ENCODE measurements at places on chromosomes 5 and 9.

DNA sequence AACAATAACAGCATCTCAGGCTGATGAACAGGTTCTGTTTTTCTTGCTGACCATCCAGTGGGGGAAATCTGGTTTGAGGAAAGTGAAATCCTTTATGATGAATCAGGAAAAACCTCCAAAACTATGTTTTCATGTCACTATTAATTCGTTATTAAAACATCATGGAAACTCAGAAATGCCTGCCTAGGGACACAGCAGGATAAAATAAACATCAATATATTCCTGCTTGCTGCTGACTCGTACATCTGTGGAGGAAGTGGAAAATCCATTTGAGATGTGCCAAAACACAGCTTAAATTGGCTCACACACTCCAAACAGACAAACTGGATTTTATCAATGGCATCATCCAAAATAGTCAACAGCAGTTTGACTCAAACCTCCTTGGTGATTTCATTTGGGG, 53.0 kb downstream of the TEK start:
- no peak for DNase-seq

GRCh38 chr5:69105996-69106906, 12.4 kb downstream of the SLC30A5 start:
- no peak for DNase-seq

GRCh38 chr9:108108852-108109448, 619.4 kb upstream of the KLF4 start:
- DNase-seq: no peak

DNA sequence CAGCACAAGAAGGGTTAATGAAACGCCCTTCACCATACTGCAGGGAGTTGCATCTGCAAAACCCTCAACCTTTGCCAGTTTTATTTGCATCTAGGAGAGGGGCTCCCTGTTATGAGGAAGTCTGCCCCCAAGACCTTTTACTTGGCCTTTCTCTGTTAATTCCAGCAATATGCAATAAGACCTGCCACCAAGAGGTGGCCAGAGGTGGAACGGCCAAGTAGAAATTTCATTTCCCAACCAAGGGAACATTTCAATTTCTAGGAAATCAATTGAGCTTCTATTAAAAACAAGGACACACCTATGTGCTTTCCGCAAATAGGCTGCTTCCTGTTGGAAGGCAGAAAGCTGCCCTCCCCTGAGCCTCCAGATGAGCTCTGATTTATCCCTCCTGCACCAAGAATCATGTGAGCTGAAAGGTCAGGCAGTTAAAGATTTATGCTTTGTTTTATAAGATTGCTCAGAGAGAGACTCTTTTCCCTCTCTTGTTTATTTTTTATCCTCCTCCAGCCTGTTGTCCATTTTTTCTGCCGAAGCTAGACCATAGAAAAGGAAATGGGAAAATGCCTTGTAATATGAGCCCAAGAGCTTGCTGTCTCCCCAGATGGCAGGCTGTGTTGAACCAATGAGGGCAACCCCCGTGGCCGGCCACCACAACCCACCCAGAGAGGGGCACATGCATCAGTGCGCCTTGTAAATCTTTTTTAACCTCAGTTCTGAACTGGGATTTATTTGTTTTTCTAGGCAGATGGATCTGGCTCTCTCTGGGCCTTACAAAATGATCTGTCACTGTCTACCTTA, 572.8 kb downstream of the TLE1 start:
- no peak for DNase-seq

GRCh38 chr9:120522558-120522957, 57.4 kb downstream of the CDK5RAP2 start:
- DNase-seq: no peak

DNA sequence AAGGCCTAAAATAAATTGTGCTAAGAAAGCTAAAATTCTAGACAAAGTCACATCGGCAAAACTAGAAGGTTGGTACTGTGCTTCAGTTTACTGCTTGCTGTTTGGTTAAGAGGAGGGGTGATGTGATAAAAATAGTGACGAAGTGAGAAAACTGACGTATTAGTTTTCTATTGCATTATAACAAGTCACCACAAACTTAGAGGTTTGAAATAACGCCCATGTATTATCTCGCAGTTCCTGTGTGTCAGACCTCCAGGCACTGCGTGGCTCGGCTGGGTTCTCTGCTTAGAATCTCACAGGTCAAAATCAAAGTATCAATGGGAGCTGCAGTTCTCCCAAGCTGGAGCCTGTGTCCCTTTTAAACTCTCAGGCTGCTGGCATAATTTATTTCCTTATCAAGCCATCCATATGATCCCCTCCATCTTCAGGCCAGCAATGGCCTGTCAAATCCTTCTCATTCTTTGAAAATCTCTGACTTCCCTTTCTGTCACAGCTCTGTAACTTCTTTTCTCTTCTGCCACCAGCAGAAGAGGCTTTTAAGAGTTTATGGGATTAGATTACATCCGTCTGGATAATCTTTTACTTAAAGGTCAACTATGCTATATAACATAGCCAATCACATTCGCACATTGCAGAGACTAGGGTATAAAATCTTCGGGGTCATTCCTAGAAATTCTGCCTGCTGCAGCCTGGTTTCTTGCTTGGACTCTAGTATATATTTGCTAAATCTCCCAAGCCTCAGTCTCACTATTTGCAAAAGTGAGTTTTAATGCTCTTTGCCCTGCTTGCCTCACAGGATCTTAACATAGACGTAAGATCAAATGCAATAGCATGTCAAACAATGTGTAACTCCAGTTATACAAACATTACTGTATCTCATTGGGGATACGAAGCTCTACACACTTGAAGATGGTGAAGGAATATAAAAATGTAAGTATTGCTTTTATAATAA, 104.0 kb upstream of the CDKN2B start:
- no peak for DNase-seq

- peak; percentile 82 for DNase-seq
These were observed 18.3 kb upstream of the PHYHD1 start for GRCh38 chr9:128902351-128903078.

- no peak for DNase-seq
These were observed 159.8 kb downstream of the SYK start for GRCh38 chr9:90961375-90961774.

DNA sequence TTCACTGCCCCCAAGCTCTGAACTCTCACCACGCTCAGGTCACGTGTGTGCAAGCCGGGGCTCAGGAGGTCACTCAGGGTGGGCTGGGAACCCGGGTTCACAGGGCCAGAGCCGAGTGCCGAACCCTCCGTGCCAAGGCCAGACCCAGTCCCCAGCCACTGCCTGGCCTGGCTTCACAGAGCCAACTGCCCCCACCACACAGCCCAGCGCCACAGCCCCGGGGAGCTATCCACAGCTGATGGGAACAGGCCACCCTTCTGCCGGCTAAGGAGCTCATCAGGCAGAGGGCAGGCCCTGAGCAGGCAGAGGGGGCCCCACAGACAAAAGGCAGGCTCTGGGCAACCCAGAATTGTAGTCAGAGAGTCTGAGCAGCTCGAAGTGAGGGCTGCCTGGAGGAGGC, 117.0 kb downstream of the VAV2 start:
- no peak for DNase-seq

DNA sequence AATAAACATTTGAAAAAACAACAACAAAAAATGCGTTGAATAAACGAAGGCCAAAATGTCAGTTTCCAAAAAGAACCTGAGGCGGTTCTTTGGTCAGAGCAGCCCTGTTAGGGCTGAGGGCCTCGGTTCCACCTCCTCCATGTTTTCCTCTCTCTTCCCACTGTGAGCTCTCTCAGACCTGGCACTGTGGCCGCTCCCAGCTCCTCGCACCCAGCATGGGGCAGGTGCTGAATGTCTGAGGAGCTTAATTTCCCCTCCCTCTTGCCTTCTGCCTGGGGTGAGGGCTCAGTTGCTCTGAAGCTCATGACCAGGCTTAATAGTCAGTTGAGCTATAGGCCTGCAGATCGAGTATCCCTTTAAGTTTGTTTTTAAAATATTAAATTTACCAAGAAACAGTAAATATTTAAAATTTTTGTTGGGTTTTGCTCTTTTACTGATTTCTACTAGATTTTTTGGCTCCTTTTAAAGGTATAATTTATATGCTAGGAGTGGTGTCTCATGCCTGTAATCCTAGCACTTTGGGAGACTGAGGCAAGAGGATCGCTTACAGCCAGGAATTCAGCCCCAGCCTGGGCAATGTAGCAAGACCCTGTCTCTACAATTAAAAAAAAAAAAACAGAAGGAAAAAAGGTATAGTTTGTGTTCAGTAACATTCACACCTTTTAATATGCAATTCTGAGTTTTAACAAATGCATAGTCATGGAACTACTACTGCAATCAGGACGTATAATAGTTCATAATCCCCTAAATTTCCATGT, 28.1 kb downstream of the DAPK1 start:
- DNase-seq: no peak

DNA sequence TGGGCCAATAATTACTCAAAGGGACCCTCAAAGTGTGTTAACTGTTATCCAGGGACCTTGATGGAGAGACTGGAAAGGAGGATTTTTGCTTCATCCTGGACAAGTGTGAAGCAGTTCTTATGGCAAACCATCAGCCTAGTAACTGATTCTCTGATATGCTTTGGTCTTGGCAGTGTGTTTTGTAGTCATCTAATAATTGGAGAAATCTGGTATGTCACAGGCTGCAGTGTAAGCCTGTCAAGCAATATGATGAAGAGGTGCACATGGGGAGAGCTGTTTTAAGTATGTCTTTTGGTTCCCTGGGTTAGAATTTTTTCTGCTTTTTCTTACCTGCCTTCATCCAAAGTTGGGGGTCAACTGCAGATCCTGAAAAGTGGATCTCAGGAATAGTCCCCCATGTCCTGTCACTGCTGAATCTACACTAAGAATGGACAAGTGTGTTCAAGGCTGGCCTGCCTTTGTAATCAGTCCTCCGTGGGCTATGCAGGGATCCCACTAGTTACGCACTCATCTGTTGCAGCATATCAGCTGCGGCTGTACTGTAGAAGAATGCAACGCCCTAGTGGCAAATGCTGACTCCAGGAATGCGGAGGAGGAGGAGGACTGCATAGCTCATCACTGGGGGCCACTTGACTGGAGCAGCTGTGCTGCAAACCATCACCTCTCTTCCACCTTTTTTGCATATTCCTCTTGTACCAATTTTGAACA, 1.9 kb downstream of the SPTAN1 start:
- peak; percentile 47 for DNase-seq

- DNase-seq: no peak
These were observed 214.3 kb downstream of the C9orf50 start for GRCh38 chr9:129406278-129407225.

DNA sequence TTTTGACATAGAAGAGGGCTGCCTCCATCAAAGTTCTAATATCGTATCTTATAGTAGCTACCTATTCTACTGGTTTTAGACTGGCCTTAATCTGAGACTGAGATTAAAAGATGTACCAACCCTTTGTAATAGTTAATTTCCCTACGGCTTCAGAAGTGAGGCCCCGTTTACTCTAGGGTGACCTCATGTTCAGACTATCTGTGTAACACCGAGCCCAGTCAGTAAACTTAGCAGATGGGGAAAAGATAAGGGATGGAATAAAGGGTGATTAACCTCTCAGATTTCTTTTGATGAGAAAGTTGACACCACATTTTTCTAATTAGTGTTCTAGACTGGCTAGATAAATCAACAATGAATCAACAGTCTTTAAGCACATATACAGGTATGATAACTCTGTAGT, 283.1 kb downstream of the KCTD16 start:
- DNase-seq: no peak

DNA sequence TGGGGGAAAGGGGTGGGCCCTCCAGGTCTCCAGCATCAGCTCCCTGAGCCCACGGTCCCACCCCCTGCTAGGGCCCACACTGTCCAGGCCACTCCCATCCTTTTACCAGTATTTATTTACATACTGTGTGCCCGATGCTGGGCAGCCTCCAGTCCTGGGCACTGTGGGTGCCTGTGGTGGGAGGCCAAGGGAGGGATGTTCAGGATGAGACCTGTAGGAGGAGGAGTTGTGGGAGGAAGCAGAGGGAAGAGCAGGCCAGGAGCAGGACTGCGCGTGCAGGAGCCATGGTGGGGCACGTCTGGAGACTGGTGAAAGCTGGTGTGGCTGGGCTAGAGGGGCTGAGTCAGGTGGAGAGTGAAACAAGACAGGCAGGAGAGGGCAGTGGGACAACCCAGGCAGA, 267.4 kb downstream of the HSPA4 start:
- no peak for DNase-seq

GRCh38 chr5:148909766-148910165, 83.4 kb downstream of the ADRB2 start:
- no peak for DNase-seq

DNA sequence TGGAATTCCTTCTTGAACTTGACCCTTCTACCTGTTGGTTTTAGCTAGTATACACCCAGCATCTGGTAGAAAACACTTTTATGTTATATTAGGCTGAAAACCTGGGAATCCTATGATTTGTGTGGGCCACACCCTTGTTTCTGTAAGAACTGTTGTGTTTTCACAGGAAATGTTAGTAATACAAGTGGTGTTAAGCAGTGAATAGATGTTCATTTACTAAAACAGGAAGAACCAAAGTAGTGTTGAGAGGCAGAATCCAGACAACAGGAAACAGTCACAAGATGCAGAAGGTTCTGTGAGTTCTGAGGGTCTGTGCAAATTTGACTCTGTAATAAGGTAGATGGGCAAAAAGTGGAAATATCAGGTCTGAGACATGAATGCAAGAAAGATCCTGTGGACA, 73.0 kb upstream of the RAI14 start:
- no peak for DNase-seq

DNA sequence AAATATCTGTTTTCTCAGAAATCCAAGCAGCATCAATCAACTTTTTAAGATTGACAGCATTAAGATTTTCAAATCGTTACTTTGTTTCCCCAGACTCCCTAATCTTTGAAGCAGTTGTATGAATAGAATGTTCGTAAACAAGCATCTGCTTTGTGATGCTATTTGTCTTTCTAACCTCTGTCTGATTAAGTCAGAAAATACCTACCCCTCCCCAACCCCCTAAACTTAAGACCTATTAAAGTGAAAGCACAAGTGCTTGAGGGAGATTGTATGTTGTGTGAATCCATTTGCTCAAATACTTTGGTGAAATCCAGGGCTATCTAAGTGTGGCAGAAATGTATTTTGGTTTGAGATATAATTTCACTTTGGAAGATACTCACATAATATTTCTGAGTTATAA, 47.9 kb upstream of the C5orf47 start:
- no peak for DNase-seq

DNA sequence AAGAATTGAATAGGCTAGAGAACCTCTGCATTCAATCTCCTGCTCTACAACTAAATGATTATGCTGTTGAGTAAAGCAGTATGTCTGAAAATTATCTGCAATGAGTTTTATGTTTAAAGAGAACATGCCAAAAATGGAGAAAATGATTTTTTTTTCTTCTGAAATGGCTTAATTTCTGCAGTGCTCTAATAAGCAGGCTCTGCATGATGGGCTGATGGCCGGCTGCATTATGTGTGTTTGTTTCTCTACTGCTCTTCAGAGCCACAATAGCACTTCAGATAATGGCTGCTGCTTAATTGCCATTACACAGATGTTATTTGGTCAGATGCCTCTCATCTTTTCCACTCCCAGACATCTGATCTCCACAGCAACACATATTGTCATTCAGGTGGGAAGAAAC, 286.4 kb upstream of the DMAC1 start:
- no peak for DNase-seq

Data from stimulated activated CD4-positive, alpha-beta T cell treated with anti-CD3 and anti-CD28 coated beads, Interleukin-4, amount 100 ng/mL, for 24 hours (primary cell).